ENCODE measurements at places on chromosomes 7 and 10. TPM values are rescaled to one million over a fixed set of nuclear protein-coding genes. Genes with fewer than 3 reads are reported as not detected.

- no peak for DNase-seq
Observed at GRCh38 chr7:34747867-34748727, 90.1 kb downstream of the NPSR1 start.

- no peak for DNase-seq
Observed at GRCh38 chr7:155362380-155363145, 64.9 kb downstream of the INSIG1 start.

DNA sequence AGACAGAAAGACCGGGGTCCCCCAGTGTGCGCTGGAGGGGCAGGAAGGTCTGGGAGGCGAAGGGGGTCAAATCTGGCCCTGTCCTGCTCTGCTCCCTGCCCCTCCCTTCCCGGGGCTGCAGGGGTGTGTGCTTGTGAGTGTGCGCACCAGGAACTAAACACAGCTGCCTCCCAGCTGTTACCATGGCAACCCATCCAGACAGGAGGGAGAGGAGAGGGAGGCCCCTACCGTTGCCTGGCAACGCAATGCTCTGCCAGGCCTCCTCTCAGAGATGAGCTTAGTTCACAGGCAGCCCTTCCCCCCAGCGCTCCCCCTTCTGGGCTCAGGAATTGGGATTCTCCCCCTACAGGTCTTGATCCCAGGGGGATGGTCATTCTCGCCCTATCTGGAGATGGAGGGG lies 6.1 kb downstream of the NYAP1 start:
- DNase-seq = no peak

SPDYE5 gene
- not detected for total RNA-seq

DNA sequence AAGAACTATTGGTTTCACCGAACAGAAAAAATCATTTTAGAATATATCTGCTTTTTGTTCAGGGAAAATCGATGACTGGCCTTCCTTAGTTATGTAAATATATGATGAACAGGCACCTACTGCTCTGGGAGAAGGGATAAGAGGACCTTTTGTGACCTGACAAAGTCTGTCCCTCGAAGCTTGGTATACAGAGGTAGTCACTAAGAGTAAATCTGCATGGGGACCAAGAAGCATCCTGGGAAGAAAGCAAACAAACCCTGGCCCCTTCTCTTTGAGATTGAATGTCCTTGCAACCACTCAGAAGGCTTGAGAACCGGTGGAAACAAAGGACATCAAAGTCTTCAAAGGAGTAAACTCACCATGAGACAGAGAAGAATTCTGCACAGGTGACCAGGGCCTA lies 52.3 kb downstream of the SKIDA1 start:
- no peak for DNase-seq
